ENCODE measurements at places on chromosomes 5 and 9.
A peak's percentile ranks its signal among the peaks of the same experiment; 100 is the strongest.

GRCh38 chr9:19533373-19533772, 124.6 kb downstream of the ACER2 start:
- no peak for DNase-seq

GRCh38 chr5:75331095-75332090, 5.6 kb upstream of the HMGCR start:
- no peak for DNase-seq

DNA sequence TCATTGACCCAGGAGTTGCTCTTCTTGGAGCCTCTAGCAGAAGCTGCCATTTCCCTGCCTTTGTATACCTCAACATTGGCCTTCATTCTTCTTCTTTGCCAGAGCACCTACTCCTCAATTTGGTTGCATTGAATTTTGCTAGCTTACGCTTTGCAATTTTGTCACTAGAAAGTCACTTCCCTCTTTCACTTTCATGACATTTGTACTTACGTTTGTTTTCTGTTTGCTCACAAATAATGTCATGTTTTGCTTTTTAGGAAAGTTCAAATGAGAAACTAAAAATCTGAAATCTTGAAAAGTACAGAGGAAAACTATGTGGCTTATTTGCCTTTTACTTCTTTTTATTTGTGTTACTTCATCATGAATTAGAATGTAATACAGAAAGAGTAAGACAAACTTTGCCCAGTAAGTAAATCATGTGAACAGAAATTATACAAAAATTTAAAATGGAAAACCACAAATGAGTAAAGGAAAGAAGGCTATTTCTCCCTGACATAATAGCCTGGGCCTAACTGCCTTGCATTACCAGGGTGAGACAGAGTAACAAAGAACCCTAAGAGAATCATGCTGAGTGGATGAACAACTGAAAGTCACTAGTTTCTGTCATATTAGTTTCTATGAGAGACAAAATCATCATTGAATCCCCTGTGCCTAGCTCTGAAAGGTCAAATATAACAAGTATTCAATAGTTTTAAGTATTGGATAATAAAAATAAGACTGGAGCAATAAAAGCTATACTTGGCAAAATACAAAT, 7.4 kb upstream of the IFNA1 start:
- DNase-seq: no peak

DNA sequence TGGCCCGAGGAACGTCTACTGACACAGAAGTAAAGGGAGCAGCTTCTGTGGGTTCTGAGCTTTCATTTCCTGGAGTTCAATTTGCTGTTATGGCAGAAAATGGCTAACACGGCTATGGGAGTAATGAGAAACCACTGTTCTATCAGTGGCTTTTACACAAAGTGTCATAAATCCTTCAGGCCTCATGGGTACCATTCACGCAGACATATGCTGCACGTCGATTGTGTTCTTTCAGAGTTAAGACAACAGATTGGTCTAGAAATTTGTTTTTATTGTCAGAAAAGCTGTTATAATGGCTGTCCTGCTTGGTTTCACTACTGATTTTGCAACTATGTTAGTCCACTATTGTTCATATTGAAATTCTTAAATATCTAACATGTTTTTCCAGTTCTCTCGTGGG, 135.4 kb downstream of the ALDH1A1 start:
- no peak for DNase-seq

DNA sequence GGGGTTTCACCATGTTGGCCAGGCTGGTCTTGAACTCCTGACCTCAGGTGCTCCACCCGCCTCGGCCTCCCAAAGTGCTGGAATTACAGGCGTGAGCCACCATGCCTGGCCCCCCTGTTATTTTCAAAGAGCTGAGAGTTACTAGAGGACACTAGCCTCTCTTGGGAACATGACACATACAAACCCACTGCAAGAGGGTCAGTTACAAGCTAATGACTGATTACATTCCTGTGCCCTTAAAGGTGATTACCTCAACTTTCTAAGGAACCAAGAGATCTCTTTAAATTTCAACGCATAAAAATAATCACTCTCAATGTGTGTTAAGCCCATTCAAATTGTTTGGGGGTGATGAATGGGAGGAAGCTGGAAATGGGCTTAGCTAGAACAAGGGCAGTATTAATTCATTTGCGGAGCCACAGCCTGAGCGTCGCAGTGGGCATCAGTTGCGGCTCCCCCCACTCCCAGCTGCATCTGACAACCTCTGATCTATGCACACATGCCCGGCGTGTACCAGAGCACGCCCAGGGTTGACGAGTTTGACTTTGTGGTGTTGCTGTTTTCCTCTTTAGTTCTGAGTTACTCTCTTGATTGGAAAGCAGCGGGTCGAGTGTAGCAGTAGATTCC, 146.9 kb downstream of the GOLPH3 start:
- DNase-seq: no peak

DNA sequence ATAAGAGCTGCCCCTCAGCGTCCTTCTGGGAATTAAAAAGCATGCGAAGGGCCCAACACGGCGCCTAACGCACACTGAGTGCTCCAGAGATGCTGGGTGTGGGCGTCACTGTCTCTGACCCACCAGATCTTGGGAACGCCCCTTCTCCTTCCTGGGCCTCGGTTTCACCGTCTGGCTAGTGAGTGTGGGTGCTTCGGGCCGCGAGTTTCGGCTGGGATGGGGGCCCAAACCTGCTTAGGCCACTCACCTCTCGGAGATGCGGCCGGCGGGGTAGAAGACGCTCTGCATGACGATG, 3.7 kb downstream of the PIP5KL1 start:
- DNase-seq: no peak

- peak; percentile 42 for DNase-seq
Observed at GRCh38 chr5:90941002-90941720, 382.6 kb downstream of the ADGRV1 start.
